ENCODE measurements at places on chromosomes 12 and 14.

DNA sequence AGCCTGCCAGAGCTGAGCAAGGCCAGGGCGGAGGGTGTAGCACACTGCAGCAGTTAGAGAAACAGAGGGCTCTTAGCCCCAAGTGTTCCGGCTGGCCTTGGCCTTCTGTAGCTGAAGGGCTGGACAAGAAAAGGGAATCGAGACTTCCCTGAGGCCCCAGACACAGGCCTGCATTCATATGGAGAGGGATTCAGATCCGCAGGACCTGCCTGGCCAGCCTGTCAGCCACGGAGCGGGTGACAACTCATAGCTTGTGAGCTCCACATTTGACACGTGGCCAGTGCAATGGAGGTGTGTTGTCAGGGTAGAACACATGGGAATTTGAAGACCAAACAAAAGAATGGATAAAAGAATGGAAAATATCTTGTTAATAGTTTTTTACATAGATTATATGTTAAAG is 182.2 kb upstream of the GSC start:
- no peak for DNase-seq

GRCh38 chr14:102500713-102501112 is 8.9 kb downstream of the ANKRD9 start:
- DNase-seq = no peak

DNA sequence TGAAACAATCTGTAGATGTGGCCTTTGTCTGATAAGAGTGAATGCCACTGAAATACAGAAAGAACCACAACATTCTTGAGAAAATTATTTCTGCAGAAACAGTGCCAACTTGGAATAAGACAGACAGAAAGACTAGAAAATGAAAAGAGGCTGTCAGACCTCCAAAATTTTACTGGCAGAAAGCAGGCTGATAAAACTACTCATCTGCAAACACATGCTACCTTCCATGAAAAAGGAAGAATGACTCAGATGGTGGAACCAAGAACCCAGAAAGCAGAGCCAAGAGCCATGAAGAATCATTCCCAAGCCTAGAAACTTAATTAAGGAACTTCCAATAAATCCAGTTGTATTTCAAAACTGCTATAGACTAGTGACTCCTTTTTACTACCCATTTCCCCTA is 31.9 kb upstream of the OSBPL8 start:
- DNase-seq = no peak

GRCh38 chr12:108211157-108211556 is 82.1 kb downstream of the WSCD2 start:
- DNase-seq = no peak

DNA sequence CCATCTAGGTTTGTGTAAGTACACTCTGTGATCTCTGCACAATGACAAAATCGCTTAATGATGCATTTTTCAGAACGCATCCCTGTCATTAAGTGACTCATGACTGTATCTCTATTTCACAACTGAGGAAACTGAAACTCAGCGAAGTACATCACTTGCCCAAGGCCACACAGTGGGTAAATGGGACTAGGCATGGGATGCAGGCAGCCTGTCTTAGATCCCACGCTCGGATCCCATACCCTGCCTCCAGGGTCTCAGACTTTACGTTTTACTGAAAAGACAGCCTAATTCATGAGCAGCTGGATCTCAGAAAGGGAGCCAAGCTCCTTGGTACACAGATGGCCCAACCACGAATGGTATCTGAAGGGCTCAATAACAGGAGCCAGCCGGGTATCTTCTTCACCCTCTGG is 2.4 kb upstream of the MLEC start:
- DNase-seq = peak; percentile 7

GRCh38 chr12:121789800-121790728 is 3.4 kb downstream of the RHOF start:
- DNase-seq = peak; percentile 93

DNA sequence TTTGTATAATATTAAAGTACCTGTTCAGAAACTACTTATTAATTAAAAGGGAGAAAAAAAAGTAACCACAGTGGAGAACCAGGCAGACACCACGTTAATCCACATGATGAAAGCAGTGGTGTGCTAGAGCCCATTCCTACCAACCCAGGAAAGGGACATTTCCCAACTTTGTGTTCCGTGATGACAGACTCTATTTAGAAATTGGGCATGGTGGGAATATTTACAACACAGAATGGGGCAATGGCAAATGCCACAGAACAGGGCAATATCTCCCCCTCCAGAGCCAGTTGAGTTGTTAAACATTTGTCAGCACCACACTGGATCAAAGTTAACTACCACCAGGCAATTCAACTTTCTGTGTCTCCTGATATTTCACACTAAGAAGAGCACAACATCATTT is 1.2 kb upstream of the HIGD1C start:
- no peak for DNase-seq

GRCh38 chr14:77554816-77555599 is 56.4 kb upstream of the ISM2 start:
- DNase-seq = no peak

All from stimulated activated CD4-positive, alpha-beta T cell treated with anti-CD3 and anti-CD28 coated beads, Interleukin-1b, Interleukin-23, amount 100 ng/mL, for 48 hours (primary cell).